Smooth muscle cell of the brain vasculature (primary cell): ENCODE measurements at places on chromosomes 16 and 17.

DNA sequence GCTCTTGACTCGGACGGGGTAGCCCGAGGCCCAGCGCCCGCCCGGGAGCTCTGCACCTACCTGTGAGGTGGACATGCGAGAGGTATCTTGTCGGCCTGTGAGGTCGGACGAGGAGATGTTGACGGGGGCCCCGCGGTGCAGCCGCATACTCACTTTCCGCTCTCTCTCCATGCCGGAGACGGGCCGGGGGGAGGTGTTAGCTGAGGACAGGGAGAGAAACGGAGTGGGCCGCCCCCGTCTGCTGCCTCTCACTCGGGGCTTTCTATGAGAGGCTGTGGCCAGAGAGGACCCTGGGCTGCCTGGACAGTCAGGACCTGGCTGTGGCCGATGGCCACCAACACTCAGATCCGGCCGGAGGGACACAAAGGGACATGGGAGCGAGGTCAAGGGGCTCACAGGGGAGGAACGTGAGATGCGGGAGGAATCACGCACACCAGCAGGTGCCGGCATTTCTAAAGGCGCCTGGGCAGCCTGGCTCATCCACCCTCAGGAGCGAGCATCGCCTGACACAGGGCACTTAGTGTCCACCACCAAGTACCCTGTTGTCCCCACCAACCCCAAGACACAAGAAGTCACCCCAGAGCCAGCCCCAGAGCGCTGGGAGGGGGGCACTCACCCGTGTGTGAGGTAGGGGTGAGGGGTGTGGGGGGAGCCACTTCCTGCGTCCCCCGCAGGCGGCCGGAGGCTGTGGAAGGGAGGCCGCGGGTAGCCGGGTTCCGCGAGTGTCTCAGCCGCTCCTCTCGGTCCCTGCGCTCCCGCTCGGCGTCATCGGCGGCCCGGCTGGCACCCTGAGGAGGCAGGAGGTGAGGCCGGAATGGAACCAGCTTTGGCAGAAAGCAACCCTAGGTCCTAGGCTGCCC, 20.2 kb downstream of the SLC16A3 start:
- no peak for DNase-seq

- DNase-seq, result no peak
These were observed 2.3 kb downstream of the HOXB4 start for GRCh38 chr17:48575673-48576478.

DNA sequence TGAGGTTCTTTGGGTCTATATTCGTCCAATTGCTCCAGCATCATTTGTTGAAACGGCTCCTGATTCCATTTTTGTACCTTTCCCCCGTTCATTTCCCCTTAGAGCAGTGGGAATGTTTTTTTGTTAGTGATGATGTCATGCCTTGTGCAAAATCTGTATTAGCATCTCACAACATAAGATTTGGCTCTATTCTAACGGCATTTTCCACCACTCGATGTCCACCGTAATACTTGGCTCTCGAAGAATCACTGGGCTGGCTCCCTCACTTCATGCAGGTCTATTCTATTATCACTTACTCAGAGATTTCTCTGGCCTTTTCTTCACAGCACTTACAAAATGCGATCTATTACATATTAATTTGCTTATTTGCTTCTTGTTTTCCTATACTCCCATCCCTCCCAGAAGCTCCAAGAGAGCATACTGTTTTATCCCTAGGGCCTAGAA, 571 bp upstream of the NME1 start:
- no peak for DNase-seq

DNA sequence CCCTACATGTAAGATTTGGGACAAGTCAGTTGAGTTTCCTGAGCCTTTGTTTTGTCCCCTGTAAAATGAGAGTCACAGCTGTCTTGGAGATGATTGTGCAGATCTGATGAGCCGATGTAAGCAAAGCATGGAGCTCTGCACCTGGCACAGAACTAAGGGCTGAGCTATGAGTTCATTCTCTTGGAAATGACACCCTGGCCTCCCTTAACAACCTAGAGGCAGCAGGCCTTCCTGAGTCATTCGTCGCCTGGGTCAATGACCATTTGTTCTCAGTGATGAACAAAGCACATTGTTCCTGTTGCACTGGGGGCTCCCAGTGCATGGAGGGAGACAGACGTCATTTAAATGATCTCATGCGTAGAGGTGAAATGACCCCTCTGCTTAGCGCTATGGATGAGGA, 62.8 kb upstream of the GCSH start:
- no peak for DNase-seq

DNA sequence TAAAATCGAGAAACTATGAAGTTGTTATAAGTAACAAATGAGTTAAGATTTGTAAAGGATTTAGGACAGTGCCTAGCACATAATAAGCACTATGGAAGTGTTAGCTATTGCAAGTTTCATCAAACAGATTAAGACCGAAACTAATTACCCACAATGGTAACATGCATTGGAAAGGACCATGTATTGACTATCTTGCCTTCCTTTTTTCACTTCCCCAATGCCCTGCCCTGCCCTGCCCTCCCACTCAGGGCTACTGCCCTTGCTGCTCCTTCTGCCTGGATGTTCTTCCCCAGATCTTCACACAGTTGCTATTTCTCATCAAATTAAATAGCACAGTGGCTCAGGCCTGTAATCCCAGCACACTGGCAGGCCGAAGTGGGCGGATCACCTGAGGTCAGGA, 202.1 kb upstream of the PSMD7 start:
- no peak for DNase-seq

DNA sequence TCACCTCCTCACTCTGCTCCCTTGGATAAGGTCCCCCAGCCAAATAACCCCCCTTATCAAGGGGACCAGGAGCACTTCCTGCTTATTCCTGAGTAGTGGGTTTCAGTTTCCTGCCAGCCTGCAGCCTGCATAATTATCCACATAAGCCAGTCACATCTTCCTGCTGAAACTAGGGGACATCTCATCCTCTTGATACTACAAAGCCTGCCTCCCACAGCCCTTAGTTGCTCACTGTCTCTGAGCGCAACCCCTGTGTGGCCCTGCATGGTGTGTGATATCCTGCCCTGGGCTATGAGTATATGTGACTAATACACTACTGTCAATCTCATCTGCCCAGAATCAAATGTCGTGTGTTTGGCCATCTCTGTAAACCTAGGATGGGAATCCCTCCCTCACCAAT, 8.0 kb upstream of the XYLT2 start:
- DNase-seq, result no peak
